Stimulated activated CD4-positive, alpha-beta T cell treated with anti-CD3 and anti-CD28 coated beads, Interleukin-15, amount 100 ng/mL, for 48 hours (primary cell): ENCODE measurements at places on chromosomes 4 and X.

- DNase-seq: no peak
Observed at GRCh38 chrX:25667681-25668080, 470.5 kb upstream of the MAGEB18 start.

GRCh38 chr4:165079476-165079875 lies 25.8 kb downstream of the TRIM75 start:
- no peak for DNase-seq

GRCh38 chrX:16836371-16836770 lies 33.8 kb downstream of the RBBP7 start:
- DNase-seq: no peak

- no peak for DNase-seq
Observed at GRCh38 chrX:91434351-91435168, at the start of gene PABPC5. PABPC5 (plus strand) TSS chrX:91434839; CDS start chrX:91435578, 739 bp downstream.
